Activated CD8-positive, alpha-beta T cell treated with anti-CD3 and anti-CD28 coated beads for 36 hours (primary cell): ENCODE measurements at places on chromosomes 1 and 21. TPM values are rescaled to one million over a fixed set of nuclear protein-coding genes. Genes with fewer than 3 reads are reported as not detected.

DNA sequence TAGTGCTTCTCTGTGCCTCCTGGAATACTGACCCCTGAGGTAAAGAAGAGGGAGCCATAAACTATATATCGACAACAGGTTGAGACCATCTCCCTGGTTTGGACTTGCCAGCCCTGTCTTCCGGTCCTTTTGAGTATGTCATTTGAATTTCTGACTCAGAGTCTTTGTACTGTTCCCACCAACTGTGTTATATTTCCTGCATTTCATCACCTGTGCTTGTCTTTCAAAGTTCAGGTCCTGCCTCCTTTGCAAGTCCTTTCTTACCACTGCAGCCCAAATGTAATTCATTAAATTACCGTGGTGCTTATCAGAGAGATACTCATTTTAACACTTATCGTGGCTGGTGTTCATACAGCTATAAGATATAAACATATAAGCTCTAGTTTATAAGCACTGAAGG is 10.7 kb downstream of the AK5 start:
- H3K4me1 ChIP-seq = no peaks in the 10 kb centered on the region
- H3K36me3 ChIP-seq = no peaks in the 10 kb centered on the region
- DNase-seq = no peak
- H3K27me3 ChIP-seq = no peaks in the 10 kb centered on the region
- H3K4me3 ChIP-seq = no peak overlapping the region
- H3K27ac ChIP-seq = no peak overlapping the region

HUNK gene
- 0.20 TPM for total RNA-seq

PRAMEF1 gene
- not detected for total RNA-seq

- peaks cover 5% of the 10 kb centered on the region for H3K36me3 ChIP-seq
- no peak overlapping the region for H3K27ac ChIP-seq
- peaks cover 16% of the 10 kb centered on the region for H3K4me1 ChIP-seq
- no peak for DNase-seq
- H3K4me3 ChIP-seq = no peak overlapping the region
Measured at GRCh38 chr1:27970401-27970800, 10.6 kb downstream of the XKR8 start.

BSND gene
- total RNA-seq = not detected

GIPC2 gene
- 0.41 TPM for total RNA-seq

DNA sequence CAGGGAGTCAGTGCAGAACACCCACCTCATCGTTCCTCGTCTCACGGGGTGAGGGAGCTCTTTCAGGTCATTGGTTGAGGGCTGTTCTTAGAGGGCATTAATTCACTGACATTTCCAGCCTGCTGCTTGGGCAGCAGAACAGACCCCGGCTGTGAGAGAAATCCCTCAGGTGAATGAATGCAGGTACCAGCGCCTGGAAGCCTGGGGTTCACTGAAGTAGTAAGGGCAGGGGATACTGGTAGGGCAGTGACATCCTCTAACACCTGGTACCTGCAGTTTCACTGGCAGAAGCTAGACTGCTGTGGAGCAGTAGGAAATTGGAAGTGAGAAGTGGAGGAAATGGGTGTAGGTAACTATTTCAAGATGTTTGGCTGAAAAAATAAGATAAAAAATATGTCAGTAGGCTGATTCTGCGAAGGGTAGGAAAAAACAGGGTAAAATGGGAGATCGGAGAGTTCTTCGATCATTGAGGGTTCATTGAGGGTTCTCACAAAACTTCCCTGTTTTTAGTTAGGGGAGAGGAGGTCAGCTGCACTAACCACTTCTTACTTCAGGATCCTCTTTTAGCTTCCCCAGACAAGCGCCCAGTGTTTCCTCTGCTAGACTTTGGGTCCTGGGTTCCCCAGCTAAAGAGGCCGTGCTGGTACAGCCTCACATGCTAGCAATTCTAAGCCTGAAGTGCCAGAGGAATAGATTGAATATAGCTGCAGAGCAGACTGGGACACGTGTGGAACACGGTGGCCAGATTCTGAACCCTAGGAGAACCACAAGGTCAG is 55.2 kb downstream of the RNF220 start:
- peaks cover 23% of the 10 kb centered on the region for H3K27me3 ChIP-seq
- H3K36me3 ChIP-seq = no peaks in the 10 kb centered on the region
- no peak overlapping the region for H3K4me3 ChIP-seq

DNA sequence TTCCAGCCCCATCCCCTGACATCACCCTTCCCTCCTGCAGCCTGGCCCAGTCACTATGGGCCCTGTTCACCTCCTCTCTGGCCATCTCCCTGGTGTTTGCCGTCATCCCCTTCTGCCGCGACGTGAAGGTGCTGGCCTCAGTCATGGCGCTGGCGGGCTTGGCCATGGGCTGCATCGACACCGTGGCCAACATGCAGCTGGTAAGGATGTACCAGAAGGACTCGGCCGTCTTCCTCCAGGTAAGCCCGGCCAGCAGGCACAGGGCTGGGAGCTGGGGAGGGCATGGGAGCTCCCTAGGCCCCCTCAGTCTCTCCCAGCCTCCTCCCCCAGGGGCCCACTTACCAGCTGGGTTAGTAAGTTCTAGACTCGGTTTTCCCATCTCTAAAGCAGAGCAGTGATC is 52.1 kb downstream of the ELK4 start:
- no peak overlapping the region for H3K4me3 ChIP-seq
- no peaks in the 10 kb centered on the region for H3K36me3 ChIP-seq
- H3K4me1 ChIP-seq = peaks cover 12% of the 10 kb centered on the region

GRCh38 chr1:79682478-79682877 is 675.9 kb upstream of the ADGRL4 start:
- H3K4me3 ChIP-seq = no peak overlapping the region
- DNase-seq = no peak
- no peaks in the 10 kb centered on the region for H3K27me3 ChIP-seq
- no peaks in the 10 kb centered on the region for H3K36me3 ChIP-seq
- H3K27ac ChIP-seq = no peak overlapping the region

- H3K36me3 ChIP-seq = no peaks in the 10 kb centered on the region
- H3K27ac ChIP-seq = no peak overlapping the region
- H3K4me1 ChIP-seq = no peaks in the 10 kb centered on the region
- H3K4me3 ChIP-seq = no peak overlapping the region
- no peak for DNase-seq
Measured at GRCh38 chr1:186648613-186649012, 31.6 kb downstream of the PTGS2 start.

LAMTOR2 gene
- total RNA-seq = 48.9 TPM

DNA sequence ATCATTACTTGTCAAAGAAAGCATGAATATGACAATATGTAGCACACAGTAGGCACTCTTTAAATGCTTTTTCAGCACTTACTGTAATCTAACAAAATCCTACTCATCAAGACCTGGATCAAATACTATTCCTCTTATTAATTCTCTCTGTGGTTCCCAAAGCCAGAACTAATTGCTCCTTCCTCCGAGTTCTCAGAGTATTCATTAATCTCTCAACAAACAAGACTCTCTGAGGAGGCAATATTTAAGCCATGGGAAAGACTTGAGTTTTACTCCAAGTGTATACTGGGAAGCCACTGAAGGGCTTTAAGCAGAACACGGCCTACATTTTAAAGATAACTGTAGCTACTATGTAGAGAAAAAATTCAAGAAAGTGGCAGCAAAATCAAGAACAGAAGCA is 79.7 kb downstream of the ENAH start:
- no peaks in the 10 kb centered on the region for H3K27me3 ChIP-seq
- H3K4me3 ChIP-seq = no peak overlapping the region
- H3K4me1 ChIP-seq = peaks cover 2% of the 10 kb centered on the region
- no peak overlapping the region for H3K27ac ChIP-seq
- no peak for DNase-seq

GRCh38 chr1:56413671-56414199 is 165.6 kb downstream of the PLPP3 start:
- no peaks in the 10 kb centered on the region for H3K27me3 ChIP-seq
- no peak for DNase-seq
- no peaks in the 10 kb centered on the region for H3K36me3 ChIP-seq

- H3K27ac ChIP-seq = no peak overlapping the region
- H3K36me3 ChIP-seq = no peaks in the 10 kb centered on the region
- DNase-seq = no peak
- no peak overlapping the region for H3K4me3 ChIP-seq
- no peaks in the 10 kb centered on the region for H3K27me3 ChIP-seq
Measured at GRCh38 chr1:64976361-64976760, 10.0 kb upstream of the JAK1 start.

GRCh38 chr1:234727018-234727940 is 117.3 kb upstream of the IRF2BP2 start:
- no peaks in the 10 kb centered on the region for H3K27me3 ChIP-seq
- peaks cover 93% of the 10 kb centered on the region for H3K4me1 ChIP-seq
- no peak for DNase-seq
- H3K36me3 ChIP-seq = no peaks in the 10 kb centered on the region
- H3K27ac ChIP-seq = peak overlapping the region; percentile 99

TFF2 gene
- total RNA-seq = not detected

OR14I1 gene
- not detected for total RNA-seq

DNA sequence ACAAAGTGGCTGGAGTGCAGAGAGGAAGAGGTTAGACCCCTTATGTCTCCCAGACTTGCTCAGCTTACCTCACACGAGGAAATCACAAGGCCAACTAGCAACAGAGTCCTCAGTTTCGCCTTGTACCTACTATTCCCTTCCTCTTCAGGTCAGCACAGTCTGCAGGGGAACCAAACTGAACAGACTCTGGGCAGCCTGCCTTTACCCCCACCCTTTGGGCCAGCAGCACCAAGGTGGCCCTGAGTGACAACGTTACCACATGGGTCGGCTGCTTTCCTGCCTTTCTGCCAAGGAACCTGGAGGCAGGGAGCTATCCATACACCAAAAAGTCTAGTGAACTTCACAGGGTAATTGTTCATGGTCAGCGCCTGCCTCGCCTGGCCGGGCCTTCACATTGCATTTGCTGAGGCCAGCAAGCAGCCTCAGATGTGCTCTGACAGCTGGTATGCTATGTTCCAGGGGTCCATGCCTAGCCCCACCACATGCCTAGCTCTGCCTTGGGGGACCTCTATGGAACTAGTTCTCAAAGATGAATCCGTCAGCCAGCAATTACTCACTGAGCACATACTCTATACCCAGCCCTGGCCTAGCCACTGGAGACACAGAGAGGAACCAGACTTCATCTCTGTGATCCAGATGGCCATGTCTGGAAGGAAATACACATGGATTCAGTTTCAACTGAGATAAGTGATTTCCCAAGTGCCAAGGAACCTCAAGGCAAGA is 69.6 kb downstream of the DMAP1 start:
- no peak overlapping the region for H3K27ac ChIP-seq
- no peaks in the 10 kb centered on the region for H3K4me1 ChIP-seq
- H3K4me3 ChIP-seq = no peak overlapping the region
- H3K36me3 ChIP-seq = peaks cover 12% of the 10 kb centered on the region
- no peaks in the 10 kb centered on the region for H3K27me3 ChIP-seq

ACTN2 gene
- total RNA-seq = 0.11 TPM

DNA sequence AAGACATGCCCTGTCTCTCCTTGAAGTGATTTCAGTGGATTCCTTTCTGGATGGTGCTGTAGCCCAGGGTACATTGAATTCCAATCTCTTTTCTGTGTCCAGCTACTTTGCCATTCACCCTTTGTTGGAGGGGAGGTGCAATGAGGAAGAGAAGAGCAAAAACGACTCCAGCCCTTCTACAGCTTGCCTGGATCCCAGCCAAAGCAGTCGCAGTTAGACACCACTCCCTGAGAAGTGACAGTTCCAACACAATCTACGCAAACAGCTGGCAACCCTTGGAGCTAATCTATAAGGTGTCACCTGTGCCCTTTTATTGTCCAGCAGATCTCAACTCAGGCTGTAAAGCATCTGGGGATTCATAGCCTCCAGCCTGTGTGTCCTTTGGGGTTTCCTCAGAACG is 4.6 kb downstream of the CD244 start:
- DNase-seq = no peak
- H3K27me3 ChIP-seq = no peaks in the 10 kb centered on the region
- H3K4me1 ChIP-seq = peaks cover 28% of the 10 kb centered on the region
- no peaks in the 10 kb centered on the region for H3K36me3 ChIP-seq

DNA sequence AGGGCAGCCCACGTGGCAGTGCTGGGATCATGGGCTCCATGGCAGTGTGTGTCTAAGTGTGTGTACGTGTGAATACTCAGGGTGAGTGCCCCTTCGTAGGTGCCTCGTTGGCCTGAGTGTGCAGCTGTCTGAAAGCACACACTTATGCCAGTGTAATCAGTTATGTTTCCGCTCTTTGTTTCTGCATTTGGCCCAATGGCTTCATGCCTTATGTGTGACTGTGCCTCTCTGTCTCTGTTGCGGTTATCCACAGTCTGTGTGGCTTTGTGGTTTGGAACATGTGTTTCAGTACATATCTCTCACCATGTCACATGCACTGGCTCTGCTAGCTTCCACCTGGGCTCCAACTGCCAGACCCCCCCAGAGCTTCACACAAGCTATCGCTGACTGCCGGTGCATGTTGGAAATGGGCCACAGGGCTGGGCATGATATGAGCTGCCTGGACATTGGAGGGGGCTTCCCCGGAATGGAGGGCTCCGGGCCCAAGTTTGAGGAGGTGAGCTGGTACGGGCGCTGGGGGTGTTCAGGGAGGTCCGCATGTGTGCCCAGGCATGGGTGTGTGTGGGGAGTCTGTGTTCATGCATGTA is 70.3 kb upstream of the TINAGL1 start:
- peaks cover 4% of the 10 kb centered on the region for H3K27me3 ChIP-seq
- DNase-seq = peak; percentile 79
- peak overlapping the region; percentile 54 for H3K27ac ChIP-seq
- peaks cover 22% of the 10 kb centered on the region for H3K4me1 ChIP-seq
- no peaks in the 10 kb centered on the region for H3K36me3 ChIP-seq

AJAP1 gene
- total RNA-seq = 0.65 TPM

SH3BGR gene
- 4.8 TPM for total RNA-seq

- peaks cover 17% of the 10 kb centered on the region for H3K27me3 ChIP-seq
- H3K36me3 ChIP-seq = no peaks in the 10 kb centered on the region
- no peak overlapping the region for H3K27ac ChIP-seq
- peak; percentile 57 for DNase-seq
- H3K4me1 ChIP-seq = no peaks in the 10 kb centered on the region
Measured at GRCh38 chr1:50271968-50272578, 151.2 kb downstream of the DMRTA2 start.

PTPN22 gene
- total RNA-seq = 56.0 TPM

TCEA3 gene
- 7.0 TPM for total RNA-seq

- H3K27ac ChIP-seq = peak overlapping the region; percentile 75
- H3K27me3 ChIP-seq = peaks cover 23% of the 10 kb centered on the region
- H3K4me3 ChIP-seq = no peak overlapping the region
Measured at GRCh38 chr1:46522184-46522968, 29.1 kb downstream of the KNCN start.

KAZN gene
- 1.7 TPM for total RNA-seq

IQCC gene
- 4.2 TPM for total RNA-seq

PGBD5 gene
- total RNA-seq = not detected

- peaks cover 10% of the 10 kb centered on the region for H3K4me1 ChIP-seq
- H3K4me3 ChIP-seq = no peak overlapping the region
- H3K27ac ChIP-seq = no peak overlapping the region
- DNase-seq = no peak
- peaks cover 12% of the 10 kb centered on the region for H3K36me3 ChIP-seq
Measured at GRCh38 chr1:165862448-165862847, 35.0 kb downstream of the UCK2 start.

LRRC7 gene
- 0.27 TPM for total RNA-seq

- H3K4me3 ChIP-seq = peak overlapping the region; percentile 81
- peak overlapping the region; percentile 34 for H3K27ac ChIP-seq
- H3K4me1 ChIP-seq = peaks cover 43% of the 10 kb centered on the region
Measured at GRCh38 chr1:155323729-155324036, 3.0 kb downstream of the RUSC1 start.
